Spinal cord (tissue), 10 donors: ENCODE measurements at places on chromosomes 4 and X.

DNA sequence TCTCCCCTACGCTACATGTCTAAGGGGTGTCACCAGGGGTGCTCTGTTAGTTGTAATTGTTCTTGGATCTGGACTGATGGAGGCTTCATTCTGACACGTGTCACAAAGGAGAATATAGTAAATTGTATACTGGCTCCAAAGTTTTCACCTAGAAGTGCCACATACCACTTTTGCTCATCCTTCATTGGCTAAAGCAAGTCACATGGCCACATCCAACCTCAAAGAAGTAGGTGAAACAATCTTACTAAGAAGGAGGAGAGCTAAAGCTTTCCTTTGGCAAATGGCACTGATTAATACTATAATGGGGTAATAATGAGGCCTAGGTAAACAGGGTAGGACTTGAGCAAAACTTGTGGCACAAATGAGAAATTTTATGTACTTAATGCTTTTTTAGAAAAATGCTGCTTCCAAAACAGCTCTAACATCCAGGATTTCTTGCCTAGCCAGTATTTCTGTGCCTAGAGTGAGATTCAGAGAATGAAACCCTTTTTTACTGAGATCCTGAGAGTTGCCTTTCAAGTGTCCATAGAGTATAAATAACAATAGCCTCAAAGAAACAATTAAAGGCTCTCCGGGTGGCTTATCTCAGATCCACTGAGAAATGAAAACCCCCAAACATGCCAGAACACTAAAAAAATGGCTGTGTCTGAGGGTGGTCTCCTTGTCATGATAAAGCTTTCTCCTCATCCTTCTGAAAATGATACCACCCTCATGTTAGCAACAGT lies 34.7 kb downstream of the NHS start:
- no peak for DNase-seq

DNA sequence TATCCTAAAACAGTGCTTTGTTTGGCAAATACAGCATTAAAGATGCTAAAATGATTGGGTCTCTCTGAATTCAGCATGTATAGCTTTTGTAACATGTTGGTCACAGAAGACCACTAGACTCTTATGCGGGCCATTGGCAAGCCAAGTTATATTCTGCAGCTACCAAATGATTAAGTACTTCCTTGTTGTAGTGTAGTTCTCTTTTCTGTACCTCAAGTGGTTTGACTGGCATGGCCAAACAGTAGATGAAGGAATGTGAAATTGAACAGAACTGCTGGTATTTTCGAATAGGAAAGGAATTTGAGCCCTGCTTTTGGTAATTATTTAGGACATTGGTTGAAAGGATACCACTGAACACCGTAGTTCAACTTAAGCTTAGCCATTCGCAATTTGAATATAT lies 193.9 kb upstream of the GPC4 start:
- no peak for DNase-seq

DNA sequence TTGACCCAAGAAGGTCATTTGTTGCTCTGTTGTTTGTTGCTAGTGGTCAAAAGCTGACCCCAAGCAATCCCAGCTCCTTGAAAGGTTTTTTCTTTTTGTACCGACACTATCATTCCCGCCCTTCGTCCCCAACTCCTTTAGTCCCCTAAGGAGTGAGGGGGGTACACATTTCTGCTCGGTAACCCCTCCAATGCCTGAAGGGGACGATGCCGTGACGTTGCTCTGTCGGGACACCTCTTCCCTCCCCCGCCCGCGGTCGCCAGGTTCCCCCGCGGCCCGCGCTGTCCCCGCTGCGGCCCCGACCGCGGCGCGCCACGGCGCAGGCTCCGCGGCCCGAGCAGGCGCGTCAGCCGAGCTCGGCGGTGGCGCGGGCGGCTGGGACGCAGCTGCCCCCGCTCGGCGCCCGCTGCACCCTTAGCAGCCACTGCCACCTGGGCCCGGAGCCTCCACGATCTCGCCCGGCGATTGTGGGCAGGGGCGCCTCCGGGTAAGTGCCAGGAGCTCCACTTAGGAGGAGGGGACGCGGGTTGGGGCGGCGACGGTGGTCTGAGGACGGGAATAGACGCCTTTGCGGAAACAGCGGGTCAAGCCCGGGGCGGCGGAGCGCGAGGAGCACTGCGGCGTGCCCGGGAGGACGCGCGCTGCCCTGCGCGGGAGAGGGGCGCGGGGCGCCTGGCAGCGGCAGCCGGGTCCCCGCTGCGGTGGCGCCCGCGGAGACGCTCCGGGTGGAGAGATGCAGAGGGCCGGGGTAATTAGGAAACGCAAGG lies at the start of gene GLRB:
Gene GLRB (plus strand): TSS at position 340 of the 767 bp plus-strand sequence. CDS start 1,875 bp downstream, outside the sequence.
- DNase-seq, result peak; percentile 82

- no peak for DNase-seq
Measured at GRCh38 chr4:176189891-176190795, 5.2 kb downstream of the SPATA4 start.
